Activated naive CD4-positive, alpha-beta T cell treated with anti-CD3 and anti-CD28 coated beads, Interleukin-2, amount 50 U/mL, for 72 hours (primary cell): ENCODE measurements at places on chromosomes 1 and 21. TPM values are rescaled to one million over a fixed set of nuclear protein-coding genes. Genes with fewer than 3 reads are reported as not detected.

The RIPK4 gene
- total RNA-seq = 0.52 TPM

The VCAM1 gene
- not detected for total RNA-seq

The RGS13 gene
- not detected for total RNA-seq

The YBEY gene
- total RNA-seq = 10.4 TPM

The PAQR6 gene
- 9.5 TPM for total RNA-seq

The AKR7A3 gene
- 0.68 TPM for total RNA-seq
